Chondrocyte (in vitro differentiated cells): ENCODE measurements at places on chromosomes 7 and 10.

DNA sequence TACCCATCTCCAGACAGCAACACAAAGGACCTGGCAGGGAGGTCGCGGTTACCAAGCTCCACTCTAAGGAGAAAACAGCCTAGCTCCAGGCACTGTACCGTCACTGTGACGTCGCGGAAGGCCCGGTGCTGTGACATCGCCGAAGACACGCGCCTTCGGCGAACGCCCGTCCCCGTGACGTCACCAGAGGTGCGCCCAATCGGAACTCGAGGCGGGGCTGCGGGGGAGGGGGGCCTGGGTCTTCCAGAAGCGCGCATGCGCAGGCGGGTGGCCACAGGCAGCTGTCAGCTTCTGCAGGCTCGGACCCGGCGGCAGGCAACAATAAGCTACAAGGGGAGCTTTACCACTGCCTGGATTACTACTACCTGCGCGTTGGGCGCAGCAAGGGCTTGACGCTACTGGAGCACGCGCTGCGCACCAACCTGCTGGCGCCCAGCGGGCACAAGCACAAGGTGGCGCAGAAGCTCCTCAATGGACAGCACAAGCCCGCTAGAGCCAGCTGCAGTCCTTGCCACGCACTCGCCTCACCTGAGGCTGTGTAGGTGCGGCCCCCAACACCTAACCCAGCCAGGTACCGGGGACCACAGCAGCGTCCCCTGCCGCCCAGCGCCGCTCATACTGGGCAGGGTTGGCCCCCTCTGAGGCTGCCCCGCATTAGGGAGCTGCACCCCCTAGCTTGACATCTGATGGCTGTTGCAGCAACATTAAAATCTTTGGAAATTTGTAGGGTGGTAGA, 208.4 kb downstream of the TPST1 start:
- DNase-seq, result no peak

GRCh38 chr10:79052291-79053080, 16.3 kb upstream of the ZMIZ1 start:
- peak; percentile 61 for DNase-seq

- DNase-seq, result no peak
These were observed 39.6 kb upstream of the HSPB1 start for GRCh38 chr7:76262683-76263402.

DNA sequence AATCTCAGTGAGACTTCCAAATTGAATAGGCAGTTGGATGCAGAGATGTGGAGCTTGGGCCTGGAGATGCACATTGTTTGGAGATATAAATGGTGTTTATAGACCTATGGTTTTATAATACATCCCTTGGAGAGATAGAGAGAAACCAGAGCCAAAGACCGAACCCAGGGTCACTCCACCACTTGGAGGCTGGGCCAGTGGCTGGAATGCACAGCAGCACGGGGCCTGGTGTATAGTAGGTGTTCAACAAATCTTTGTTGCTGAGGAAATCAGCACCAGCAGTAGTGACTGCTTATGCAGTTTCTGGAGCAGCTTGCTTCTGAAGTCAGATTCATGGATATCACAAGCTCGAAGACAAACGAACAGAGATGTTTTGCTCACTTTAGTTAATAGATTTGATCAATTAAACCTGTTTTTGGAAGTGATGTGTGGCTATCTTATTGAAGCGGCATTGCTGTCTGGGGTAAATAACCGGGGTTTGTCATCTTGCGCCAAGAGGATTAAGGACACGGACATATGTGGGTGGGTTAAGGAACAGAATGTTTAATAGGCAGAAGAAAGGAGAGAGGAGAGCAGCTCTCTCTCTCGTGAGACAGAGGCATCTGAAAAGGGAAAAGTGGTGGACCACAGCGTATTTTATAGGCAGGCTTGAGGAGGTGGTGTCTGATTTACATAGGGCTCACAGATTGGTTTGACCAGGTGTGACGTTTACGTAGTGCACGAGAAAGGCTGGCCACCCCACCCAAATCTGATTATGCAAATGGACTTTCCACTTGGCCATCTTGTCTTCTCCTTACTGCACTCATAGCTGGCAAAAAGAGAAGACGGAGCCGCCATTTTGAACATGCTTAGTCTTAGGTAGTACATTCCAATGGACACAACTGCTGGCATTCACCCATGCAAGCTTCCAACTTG, 11.1 kb downstream of the RBP4 start:
- DNase-seq, result no peak

GRCh38 chr10:9545073-9545472, 1472.6 kb upstream of the CELF2 start:
- no peak for DNase-seq

GRCh38 chr10:64093946-64094535, 572.8 kb downstream of the REEP3 start:
- no peak for DNase-seq
